ENCODE measurements at places on chromosomes 5 and 9.

DNA sequence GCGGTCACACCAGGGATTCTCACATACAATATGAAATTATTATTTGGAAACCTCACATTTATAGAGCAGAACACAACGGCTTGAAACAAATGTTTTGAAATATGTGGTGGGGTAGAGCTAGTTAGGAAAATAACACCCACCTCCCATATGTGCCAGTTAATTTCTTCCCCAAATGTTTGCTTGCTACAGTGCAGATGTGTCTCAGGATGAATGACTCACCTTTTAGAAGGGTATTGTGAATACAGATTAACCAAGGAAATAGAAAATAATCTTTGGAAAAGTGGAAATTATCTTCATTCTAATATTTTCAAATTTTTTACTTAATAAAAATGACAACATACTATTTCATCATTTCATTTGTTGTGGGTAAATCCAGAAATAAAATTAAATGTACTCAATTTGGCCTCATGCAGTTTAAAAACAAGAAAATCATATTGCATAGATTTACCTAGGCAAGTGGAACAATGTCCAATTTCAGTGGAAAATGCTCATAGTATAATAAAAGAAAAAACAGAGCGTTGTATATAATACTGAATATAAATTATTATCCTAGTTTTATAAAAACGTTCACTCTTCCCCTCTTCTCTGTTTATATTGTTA is 39.3 kb upstream of the RICTOR start:
- DNase-seq = no peak

DNA sequence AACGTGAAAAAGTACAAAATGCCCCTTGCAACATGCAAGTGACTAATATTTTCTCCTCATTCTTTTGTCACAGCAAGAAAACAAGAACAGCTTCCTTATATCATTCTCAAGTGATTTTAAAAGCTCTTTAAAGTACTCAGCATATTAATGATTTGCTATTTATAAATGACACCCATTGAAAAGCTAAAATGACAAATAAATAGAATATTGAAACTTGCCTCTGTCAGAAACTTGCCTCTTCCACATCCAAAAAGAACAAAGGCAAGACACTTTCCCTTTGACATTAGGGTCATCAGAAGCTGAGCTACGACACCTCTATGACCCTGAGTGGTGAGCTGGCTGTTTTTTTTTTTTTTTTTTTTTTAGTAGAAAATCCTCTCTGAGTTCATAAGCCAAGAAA is 339.6 kb upstream of the ITGA1 start:
- no peak for DNase-seq

DNA sequence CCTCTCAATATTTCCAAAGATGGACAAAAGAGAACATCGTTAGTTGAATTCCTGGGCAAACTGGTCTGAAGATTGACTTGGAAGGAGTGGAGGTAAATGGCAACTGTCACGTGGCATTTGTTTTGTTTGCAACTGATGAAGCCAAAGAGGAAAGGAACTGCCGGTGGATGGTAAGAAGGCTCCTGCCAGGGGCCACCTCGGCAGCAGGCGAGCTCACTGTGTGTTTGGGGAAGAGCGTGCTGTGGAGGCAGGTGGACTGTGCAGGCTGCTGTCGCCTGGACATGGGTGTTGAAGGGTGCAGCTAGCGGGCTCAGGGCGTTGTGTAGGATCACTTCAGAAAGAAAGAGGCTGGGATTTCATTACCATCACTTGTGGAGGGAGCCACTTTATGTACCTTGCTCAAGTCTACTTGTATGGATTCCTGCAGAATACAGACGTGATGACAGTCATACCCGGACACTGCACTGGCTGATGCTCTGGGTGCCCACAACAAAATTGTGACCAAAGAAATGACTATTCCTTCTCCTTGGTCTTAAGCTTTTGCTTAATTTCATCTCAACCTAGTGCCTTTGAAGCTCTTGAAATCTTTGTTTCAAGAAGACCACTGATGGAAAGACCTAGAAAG is 72.7 kb downstream of the MAP1B start:
- DNase-seq = no peak

- no peak for DNase-seq
These were observed 81.8 kb upstream of the LMNB1 start for GRCh38 chr5:126695091-126695490.

DNA sequence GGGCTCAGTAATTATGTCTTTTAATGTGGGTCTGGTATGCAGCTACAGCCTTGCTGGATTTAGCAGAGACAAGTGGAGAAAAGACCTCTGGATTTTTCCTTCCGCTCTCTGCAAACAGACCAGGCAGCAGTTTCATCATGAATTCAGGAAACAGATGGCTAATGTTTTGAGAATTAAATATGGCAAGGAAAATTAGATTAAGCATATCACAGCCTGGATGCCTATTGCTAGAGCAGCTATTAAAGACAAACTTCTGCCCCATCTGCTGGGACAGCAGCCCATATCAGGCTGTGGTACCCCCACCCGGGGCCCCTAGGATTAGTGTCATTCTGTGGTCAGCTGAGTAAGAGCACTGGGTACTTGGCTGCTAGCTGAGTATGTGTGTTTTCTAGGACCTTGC is 6.2 kb downstream of the SKP2 start:
- DNase-seq = peak; percentile 47

All from muscle of back (tissue), 13 donors.